ENCODE measurements at places on chromosomes 12 and 14.
A peak's percentile ranks its signal among the peaks of the same experiment; 100 is the strongest.

- no peak for DNase-seq
These were observed 21.6 kb upstream of the CCND2 start for GRCh38 chr12:4251967-4252366.

- peak; percentile 19 for DNase-seq
These were observed 886 bp upstream of the METTL17 start for GRCh38 chr14:20988717-20989470.

GRCh38 chr12:18853570-18854366 is 115.8 kb downstream of the CAPZA3 start:
- no peak for DNase-seq

DNA sequence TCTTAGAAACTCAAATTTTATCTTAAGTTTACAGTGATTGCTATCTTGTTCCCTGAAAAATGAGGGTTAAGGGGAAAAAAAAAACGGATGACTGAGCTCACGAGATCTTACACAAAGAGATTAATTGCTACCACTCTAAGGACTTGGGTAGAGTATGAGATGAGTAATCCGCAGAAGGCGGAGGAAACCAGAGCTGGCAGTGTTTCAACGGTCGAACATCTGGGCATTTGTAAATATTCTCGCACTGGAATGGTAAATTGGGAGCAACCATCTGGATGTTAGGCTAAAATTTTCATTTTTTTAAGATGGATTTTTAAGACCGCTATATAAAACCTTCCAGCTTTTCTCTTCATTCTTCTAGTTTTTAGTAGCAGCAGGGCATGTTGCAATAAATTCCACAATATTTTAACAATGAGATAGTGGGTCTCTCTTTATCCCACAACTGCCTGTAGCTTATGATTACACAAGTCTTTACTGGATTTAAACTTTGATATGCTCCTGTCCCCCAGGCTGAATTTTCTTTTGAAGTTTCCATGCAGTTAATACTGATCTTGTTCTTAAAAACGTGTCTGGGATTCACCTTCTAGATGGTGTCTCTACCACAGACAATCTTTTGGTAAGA is 1324.1 kb downstream of the AACS start:
- DNase-seq = no peak

GRCh38 chr12:118704527-118705241 is 276.7 kb upstream of the SRRM4 start:
- no peak for DNase-seq

- no peak for DNase-seq
These were observed 30.6 kb downstream of the ARF6 start for GRCh38 chr14:49923442-49923841.

GRCh38 chr12:41552588-41552987 is 364.5 kb downstream of the PDZRN4 start:
- DNase-seq = no peak

- no peak for DNase-seq
These were observed 4.6 kb upstream of the GRIN2B start for GRCh38 chr12:13986031-13986430.

DNA sequence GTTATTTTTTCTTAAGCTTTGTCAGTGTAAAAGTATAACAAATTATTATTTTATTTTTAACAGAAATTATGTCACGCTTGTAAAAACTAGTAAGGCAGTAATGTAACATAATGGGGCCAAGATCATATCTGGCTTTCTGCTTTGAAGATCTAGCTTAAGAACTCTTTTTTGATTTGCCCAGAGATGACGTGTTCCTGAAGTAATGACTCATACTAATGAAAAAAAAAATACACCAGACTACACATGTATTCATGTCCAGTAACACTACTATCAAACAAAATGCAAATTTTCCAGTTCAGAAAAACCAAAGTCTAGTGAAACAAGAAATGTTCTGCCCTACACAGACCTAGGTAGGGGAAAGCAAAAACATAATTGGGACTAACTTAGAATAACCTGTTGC is 432.2 kb upstream of the ATXN7L3B start:
- DNase-seq = no peak

- DNase-seq = no peak
These were observed 39.9 kb upstream of the MDGA2 start for GRCh38 chr14:47715330-47715729.

GRCh38 chr12:71449373-71450070 is 9.9 kb downstream of the LGR5 start:
- DNase-seq = no peak

GRCh38 chr12:123041042-123041531 is 60.6 kb downstream of the ARL6IP4 start:
- no peak for DNase-seq

- DNase-seq = no peak
These were observed 523 bp downstream of the GTF2H3 start for GRCh38 chr12:123634142-123634561.

- DNase-seq = no peak
These were observed 41.3 kb downstream of the CCDC60 start for GRCh38 chr12:119375883-119376190.

GRCh38 chr14:96256407-96256806 is 397 bp downstream of the BDKRB1 start:
- DNase-seq = no peak

DNA sequence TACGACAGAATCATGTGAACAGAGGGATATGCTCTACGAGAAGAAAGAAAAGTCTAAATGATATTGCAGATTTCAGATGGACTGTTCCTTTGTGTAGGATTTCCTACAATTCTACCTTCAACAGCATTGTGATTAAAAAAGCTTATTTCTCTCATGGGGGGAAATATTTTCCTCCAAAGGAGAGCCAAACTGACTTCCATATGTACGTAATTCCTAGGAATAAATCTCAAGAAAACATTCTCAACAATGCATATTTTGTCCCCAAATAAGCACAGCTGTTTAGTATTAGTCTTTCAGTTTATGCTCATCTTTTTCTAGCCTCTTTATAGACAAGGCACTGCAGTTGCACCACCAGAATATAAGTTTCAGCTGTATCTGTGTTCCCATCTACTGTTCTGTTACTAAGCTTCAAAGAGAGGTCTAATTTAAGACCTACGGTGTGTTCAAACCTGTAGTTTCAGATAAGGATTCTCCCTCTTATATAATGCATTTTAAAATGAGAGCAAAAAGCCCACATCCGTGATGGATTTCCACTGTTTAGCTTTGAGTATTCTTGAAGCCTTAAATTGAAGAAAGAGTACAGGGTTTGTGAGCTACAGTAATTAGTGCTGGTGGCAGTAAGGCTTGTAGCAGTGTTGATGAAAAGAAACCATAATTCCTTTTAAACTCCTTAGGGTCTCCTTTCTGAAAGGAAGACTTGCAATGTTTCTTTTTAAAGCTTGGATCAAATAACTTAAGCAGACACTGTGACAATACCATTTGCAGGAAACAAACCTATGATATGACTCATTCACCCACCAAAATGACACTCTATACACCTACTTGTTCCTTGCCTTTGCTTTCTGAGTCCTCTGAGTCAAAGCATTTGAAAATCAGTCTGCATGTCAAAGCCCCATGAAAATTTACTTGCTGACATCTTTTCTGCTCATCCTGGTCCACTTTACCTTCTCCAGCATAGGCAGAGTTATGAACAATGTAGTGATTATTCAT is 754.1 kb downstream of the NOVA1 start:
- DNase-seq = no peak

GRCh38 chr12:59087077-59087673 is 166.9 kb upstream of the LRIG3 start:
- no peak for DNase-seq

GRCh38 chr14:76423534-76423933 is 47.6 kb downstream of the ESRRB start:
- DNase-seq = no peak

- DNase-seq = peak; percentile 31
These were observed 179.9 kb upstream of the ATF7IP start for GRCh38 chr12:14185427-14186192.

DNA sequence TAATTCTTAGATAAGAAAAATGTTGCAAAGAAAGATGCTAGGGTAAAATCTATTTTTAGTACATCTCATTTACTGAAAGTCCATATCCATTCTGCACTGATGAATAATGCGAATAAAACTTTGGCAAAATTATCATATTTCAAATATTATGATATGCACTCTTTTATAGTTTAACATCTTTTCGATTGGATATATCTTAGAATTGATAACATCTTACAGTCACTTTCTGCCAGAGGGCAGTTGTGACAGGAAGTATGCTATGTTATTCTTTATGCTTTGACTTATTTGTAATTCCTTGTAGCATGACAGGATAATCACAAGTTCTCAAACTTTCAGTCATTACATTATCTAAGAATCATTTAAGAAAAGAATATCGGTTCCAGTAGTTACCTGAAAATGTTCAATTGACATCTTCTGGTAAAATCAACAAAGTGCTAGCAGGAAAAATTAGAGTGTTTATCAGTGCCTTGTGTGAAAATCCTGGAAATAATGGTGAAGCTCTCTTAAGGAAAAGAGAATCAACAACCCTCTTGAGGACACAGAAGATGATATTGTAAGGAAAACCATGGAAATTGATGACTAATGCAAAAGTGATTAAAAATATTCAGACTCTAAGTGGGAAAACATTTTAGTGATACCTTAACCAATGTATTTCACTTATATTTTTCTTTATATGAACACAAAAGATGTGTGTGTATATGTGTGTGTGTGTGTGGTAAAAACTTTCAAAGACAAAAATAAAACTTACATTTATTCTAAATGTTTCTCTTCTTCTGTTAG is 95.5 kb downstream of the SLC6A15 start:
- DNase-seq = no peak

- DNase-seq = no peak
These were observed 210.1 kb downstream of the MON2 start for GRCh38 chr12:62676521-62677307.

GRCh38 chr14:57632649-57633048 is 139.0 kb upstream of the CCDC198 start:
- no peak for DNase-seq

DNA sequence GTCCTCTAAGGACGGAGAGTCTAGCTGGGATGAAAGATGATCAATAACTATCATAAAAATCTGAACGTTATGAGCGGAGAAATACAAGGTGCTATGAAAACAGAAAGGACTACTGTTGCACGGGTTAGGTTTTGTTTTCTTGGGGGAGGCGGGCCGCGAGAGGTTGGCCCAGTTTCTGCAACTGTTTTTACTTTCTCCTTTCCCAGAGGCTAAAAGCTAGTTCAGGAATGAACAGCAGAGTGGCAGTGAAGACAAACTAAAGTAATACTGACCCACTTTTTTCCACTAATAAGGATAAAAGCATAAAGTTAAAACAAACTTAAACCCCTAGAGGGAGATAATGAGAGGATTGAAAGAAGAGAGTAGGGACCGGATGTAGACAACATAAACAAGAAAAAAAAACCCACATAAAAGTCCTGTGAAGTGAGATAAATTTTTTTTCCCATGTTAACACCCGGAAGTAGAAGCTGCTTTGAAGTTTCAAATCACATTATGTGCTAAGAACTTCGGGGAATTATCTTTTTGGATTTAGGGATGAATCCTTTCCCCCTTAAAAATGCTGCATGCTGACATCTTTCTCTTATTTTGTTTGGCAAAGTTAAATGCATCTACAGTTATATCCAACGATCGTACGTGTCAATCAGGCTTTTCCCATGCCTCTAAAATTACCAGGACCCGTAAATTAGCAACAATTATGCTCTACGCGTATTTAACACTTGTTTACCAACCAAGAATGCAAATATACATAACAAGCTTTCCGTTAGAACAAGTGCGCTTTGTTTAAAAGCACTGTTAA is 1.0 kb upstream of the CDK17 start:
- DNase-seq = peak; percentile 68

DNA sequence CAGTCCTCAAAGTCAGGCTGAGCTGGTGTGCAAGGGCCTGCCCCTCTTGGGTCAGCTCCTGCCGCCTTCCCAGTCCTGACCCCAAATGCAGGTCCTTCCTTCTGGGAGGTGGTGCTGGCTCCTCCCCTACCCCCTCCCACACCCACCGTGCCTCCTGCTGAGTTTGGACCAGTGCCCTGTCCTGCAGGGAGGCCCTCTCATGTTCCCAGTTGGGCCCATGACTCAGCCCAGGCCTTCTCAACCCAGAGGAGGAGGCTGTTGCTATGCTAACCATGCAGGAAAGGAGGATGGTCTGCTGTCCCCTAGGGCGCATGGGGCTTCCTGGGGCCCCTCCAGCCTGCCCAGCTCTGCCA is 4.4 kb downstream of the ZBTB42 start:
- no peak for DNase-seq

DNA sequence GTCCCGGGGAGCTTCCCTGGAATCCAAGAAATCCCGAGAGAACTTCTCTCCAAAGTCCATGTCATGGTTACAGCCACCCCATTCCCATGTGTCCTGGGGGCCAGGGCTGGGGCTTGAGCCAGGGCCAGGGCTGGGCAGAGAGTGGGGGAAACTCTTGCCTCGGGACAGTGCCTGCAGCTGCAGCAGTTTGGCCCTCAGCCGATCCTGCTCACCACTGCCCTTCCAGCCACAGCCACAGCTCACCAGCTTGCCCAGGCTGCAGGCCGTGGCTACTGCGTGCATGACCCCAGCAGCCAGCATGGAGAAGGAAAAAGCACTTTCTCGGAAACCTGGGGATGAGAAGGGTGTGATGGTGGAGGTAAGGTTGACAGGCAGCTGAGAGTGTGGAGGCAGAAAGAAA is 3.5 kb downstream of the WNT10B start:
- no peak for DNase-seq

GRCh38 chr12:71731439-71732356 is 23.0 kb upstream of the RAB21 start:
- DNase-seq = no peak

DNA sequence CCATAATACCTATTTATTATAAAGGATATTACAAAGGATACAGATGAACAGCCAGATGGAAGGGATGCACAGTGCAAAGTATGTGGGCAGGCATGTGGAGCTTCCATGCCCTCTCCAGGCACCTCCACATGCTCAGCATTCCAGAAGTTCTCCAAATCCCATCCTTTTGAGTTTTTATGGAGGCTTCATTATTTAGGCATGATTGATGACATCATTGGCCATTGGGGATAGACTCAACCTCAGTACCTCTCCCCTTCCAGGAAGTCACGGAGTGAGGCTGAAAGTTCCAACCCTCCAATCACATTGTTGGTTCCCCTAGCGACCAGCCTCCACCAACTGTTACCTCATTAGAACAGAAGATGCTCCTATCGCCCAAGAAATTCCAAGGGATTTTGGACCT is 156.4 kb downstream of the ATP23 start:
- no peak for DNase-seq

DNA sequence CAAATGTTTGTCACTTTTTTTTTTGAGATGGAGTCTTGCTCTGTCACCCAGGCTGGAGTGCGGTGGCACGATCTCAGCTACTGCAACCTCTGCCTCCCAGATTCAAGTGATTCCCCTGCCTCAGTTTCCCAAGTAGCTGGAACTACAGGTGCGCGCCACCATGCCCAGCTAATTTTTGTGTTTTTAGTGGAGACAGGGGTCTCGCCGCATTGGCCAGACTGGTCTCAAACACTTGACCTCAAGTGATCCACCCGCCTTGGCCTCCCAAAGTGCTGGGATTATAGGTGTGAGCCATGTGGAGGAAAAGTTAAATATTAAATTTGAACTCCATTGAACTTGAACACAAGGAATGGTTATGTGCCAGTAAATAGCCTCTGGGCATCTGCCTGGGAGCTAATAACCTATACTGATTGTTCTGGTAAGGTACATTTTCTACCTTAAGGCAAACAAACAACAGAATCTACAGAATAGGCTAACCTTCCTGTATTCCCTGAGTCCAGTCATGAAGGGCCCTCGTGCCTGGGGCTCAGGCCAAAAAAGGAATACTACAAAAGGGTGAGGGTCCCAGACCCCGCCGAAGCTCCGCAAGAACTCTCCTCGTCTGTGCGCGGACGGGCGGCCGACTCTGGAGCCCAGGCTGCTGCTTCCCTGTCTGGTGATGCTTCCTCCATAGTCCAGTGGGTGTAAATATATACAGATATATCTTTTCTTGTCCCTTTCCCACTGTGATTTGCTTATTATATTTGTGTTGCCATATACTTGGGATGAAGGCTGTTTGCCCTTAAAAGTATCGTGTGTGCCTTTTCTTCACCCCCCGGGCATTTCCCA is 74.0 kb upstream of the EIF5 start:
- DNase-seq = no peak

All from CD4-positive, alpha-beta T cell treated with Interleukin-15 for 4 hours (primary cell).